SHP77 (cell line): ENCODE measurements at places on chromosomes 16 and 17.

- DNase-seq, result no peak
Observed at GRCh38 chr16:68252383-68252782, 7.2 kb downstream of the PLA2G15 start.

DNA sequence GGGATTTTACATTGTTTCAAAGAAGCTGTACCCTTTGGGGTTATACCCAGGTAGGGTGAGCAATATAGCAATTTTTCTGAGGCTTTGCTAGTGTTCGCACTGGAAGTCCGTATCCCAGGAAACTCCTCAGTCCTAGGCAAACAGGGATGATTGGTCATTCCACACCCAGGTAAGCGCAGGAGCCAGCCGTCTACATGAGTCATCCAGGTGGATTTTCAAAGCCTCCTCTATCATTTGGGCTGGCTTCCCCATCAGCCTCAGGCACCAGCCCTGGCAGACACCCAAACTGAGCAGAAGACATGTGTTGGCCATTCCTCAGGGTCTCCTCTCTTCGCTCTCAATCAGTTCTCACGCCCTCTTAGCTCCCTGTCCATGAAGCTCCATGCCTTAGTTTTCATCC is 135.6 kb downstream of the AIPL1 start:
- no peak for DNase-seq

DNA sequence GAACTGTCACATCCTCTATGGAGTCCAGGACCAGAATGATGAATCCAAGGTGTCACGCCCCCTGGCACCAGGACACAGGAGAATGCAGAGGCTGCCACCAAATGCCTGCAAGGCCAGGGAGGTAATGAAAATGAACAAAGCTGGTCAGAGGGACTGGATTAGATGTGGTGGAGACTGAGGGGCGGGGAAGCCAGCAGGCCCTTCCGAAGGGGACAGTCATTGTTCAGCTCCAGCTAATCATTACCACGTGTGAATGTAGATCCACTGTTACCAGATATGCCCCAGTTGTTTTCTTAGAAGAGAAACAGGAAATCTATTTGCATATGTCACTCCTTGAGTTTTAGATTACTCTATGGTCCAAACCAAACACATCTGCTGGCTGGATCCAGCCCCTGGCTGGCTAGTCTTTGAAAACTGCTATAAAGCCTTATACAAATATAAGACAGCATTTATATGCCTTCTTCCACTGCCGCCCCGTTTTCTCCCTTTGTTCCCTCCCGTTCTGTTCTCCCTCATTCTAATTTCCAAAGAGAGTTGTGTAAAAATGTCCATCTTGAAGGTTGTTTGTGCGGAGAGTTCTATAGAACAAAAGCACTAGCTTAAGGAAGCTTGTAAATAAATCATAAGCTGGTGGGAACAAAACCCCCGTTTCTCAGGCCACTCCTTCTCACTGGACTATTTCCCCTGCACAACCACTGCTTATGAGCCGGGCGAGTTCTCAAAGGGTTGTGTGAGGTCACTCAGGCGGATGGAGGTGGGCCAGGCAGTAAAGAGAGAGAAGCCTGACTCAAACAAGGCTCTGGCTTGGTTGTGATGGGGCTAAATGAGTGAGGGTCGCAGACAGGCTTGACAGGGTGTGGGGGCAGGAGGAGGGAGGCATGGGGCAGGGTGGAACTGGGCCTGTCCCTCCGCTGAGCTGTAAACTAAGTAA is 14.2 kb downstream of the CRYM start:
- DNase-seq, result no peak

- DNase-seq, result no peak
Observed at GRCh38 chr16:6020162-6020985, 922.8 kb upstream of the EEF2KMT start.

DNA sequence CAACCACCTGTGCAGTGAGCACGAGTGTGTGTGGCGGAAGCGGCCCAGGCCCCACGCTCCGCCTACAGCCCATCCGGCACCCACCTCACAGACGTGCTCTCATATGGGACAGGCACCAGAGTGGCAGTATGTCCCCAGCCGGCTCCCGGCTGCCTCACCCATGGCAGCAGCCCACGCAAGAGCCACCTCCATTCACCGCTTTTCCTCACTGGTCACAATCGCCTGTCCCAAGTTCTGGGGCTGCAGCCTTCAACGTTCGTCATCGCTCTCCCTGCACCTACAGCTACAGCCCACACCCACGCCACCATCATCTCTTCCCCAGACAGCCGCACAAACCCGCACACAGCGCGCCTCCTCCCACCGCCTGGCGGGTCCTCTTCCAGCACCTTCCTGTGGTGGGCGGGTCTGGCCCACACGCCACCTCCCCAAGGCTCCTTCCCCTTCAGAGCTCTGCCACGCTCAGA is 17.5 kb upstream of the TRAP1 start:
- DNase-seq, result no peak

- DNase-seq, result peak; percentile 69
Observed at GRCh38 chr16:28326881-28327610, 34.7 kb downstream of the SBK1 start.

GRCh38 chr17:59827721-59828477 is 64.8 kb downstream of the TUBD1 start:
- no peak for DNase-seq

DNA sequence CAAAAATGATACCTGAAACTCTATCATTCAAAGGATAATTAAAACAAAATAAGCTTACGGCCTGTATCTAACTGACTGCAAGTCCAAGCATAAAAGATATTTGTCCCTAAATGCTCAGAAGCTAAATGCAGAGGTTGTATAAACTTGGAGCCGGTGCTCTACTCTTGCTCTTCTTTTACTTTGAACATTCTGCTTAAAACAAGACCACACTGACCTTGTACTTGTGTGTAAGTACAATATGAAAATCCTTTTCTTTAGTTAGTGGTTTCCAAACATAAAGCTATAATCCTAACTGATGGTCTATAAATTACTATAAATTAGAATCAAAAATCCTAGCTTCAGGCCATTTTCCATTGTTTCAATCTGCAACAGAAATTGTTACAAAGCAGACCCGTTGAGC is 74.6 kb downstream of the SPAG9 start:
- DNase-seq, result no peak

- no peak for DNase-seq
Observed at GRCh38 chr16:20291208-20292206, 35.8 kb downstream of the GP2 start.

- DNase-seq, result no peak
Observed at GRCh38 chr17:40953881-40954280, 12.9 kb downstream of the KRT39 start.

DNA sequence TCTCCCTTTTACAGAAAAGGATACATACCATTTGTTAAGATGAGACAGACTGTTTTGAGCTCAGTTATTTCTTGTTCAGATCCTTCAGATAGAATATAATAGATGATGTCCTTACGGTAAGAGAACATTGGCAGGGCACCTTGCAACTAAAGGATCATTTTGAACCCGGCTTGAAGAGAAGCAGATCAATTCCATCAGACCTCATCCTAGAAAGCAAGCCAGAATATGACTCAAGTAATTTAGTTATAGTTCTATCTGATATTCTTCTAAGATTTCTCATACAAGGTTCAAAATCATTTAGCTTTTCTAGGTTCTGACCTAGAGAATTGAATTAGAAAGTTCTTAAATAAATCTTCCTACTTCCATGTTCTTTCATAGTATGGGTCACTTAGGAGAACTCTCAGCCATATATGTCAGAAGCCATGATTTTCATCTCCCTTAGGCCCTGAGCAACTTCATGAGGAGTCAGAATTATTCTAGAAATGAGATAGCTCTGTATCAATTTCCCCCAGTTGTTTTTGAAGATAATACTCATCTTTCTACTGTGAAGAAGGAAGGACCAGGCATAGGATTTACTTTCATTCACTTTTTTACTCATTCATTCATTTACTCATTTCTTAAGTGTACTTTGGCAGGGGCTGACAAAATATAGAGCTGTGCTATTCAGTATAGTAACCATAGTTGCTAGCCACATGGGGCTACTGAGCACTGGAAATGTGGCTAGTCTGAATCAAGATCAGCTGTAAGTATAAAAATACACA is 2.5 kb upstream of the CMTM1 start:
- no peak for DNase-seq

DNA sequence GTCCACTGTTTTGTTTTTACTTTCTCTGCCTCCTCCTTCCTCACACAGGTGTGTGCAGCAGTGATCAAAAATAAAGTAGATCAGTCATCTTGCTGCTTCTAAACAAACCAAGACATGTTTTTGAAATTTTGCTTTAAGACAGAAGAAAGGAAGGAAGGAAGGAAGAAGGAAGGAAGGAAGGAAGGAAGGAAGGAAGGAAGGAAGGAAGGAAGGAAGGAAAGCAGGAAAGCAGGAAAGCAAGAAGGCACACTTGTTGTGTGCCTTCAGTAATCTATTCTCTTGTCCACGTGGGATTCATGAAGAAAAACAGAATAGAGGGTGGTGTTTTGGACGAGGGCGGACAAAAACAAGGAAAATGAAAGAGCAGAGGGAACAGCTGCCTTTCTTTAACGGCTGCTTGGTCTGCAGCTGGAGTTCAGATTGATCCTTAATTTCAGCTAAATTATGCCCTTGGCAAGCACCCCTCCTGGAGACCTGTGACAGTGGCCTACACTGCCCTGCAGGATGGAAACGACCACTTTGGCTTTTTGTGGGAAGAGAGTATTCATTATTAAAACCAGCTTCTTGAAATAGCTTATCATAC is 188.5 kb upstream of the IRX3 start:
- DNase-seq, result no peak

GRCh38 chr16:89290472-89290871 is 73.0 kb downstream of the ZNF778 start:
- no peak for DNase-seq

- DNase-seq, result peak; percentile 81
Observed at GRCh38 chr17:42407289-42407836, 15.7 kb downstream of the CAVIN1 start.

DNA sequence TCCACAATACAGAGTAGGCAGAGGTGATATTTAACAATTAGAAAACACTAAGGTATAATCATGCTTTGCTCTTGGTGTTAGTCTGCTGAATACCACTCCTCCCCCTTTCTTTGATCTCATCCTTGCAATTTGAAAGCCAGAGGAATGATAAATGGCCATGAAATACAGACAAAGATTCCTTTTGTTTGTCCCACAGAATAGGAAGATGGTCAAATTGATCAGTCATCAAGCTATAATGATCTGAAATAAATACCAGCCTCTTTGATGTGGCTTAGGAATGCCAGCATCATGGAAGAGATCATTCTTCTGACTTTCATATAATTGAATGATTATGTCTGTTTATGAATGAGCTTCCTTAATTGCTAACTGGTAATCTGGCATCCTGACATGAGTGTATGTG is 1541.7 kb upstream of the CDH8 start:
- DNase-seq, result no peak

DNA sequence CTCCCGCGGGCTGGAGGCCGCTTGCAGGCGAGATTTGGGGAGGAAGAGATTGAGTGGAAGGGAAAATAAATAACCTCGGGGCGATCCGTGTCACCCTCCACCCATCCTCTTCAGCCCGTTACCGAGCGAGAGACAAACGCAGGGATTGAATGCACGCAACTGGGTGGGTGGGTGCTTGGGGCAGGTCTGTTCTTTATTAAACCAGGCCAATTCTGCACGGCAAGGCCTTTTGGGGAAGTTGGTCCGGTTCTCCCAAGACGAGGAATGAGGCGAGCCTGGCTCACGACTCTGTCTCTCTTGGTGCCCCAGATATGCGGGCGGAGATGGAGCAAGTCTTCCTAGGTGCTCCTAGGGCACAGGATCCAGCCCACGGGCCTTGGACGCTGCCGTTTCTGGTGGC is 396 bp upstream of the HOXB7 start:
- DNase-seq, result peak; percentile 49

DNA sequence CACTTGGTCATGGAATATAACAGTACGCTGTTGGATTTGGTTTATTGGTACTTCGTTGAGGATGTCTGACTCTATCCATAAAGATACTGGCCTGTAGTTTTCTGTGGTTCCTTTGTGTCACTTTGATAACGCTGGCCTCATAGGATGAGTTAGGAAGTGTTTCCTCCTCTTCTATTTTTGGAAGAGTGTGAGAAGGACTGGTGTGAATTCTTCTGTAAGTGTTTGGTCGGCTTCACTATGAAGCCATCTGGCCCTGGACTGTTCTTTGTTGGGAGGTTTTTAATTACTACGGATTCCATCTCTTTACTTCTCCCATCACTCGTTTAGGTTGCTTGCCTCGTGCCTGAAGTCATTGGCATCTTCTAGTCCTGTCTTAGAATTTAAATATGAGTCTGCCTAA is 117.3 kb downstream of the OR1D5 start:
- DNase-seq, result no peak

DNA sequence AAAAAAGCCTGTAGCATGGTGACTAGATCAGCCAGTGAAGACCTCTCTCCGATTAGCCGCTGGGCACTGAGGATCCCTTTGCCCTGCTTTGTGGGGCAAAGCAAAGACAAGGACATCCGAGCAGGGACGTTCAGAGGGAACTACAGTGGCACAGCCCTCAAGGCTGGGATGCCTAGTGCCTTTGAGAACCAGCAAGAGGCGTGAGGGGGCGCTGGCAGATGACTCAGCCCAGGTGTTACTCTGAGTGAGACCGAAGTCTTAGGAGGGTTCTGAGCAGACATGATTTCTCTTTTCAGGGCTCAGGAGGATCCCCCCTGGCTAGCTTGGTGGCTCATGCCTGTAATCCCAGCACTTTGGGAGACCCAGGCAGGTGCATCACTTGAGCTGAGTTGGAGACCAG is 178.6 kb downstream of the CPPED1 start:
- DNase-seq, result no peak

GRCh38 chr16:23131931-23132621 is 17.2 kb downstream of the USP31 start:
- no peak for DNase-seq

DNA sequence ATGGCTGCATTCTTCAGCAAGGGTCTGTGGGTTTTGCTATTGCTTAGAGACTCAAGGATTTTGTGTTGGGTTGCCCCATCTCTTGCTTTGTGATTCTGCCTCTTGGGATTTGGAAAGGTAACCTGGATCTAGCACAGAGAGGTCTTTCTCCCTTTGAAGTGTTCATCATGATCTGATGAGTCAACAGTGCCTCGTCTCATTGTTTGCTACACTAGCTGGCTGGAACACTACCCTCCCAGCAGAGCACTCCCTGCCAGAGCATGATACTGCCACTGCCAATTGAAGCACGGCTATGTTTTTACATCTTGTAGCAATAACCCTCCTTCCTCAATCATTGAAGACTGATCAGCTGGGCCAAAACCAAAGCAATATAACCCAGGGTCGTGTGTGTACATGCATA is 361.0 kb downstream of the CDH13 start:
- no peak for DNase-seq

DNA sequence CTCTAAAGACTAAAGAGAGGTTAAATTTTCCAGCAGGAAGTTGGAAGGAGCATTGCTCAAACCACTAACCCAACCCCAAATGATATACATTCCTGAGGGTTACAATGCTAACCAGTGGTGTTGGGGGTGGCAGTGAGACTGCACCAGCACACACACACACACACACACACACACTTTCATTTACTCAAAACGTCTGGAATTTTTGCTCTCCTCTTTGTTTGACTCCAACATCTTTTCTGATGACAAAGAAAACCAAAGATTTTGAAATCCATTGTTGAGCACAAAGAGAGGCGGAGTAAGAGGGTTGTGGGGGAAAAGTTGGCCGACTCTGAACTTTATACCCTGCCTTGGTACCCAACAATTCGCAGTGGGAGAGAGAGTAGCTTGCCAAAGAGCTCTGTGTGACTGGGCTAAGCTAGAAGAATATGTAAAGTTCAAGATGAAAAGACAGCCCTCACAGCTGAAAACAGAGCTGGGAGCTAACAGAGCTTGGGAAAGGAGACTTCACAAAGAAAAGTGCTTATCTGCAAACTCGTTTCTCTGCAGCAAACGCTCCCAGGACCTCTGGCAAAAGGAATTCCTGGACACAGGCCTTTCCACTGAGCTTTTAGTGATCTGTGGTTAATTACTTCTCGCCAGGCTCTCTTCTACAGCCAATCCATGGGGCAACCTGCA is 426.0 kb upstream of the CDH11 start:
- no peak for DNase-seq
